ENCODE measurements at places on chromosomes 5 and 9.

- DNase-seq = no peak
These were observed 11.9 kb upstream of the LHX2 start for GRCh38 chr9:123999661-124000060.

DNA sequence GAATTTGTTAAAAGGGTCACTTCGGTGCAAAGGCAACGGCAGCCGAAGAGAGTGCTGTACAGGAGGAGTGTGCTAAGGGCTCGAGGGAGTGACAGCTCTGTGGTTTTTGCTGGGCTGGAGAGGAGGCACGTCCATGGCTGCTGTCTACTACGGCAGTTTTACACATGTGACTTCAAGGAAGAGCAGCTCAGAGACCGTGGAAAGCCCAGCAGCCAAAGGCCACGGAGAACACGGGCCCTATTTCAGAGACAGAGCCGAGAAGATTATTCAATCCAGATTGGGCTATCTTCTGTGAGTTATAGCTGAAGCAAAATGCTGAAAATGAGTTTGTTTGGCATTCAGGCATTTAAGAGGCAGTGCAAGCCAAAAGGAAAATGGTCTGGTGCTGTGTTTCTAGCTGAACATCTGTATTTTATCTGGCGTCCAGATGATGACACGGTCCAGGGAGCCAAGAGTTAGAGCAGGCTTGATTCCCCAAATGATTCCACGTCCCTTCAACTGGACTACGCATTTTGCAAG lies 96.4 kb downstream of the RFK start:
- DNase-seq = no peak

GRCh38 chr5:35029333-35029732 lies 18.4 kb downstream of the AGXT2 start:
- DNase-seq = no peak

DNA sequence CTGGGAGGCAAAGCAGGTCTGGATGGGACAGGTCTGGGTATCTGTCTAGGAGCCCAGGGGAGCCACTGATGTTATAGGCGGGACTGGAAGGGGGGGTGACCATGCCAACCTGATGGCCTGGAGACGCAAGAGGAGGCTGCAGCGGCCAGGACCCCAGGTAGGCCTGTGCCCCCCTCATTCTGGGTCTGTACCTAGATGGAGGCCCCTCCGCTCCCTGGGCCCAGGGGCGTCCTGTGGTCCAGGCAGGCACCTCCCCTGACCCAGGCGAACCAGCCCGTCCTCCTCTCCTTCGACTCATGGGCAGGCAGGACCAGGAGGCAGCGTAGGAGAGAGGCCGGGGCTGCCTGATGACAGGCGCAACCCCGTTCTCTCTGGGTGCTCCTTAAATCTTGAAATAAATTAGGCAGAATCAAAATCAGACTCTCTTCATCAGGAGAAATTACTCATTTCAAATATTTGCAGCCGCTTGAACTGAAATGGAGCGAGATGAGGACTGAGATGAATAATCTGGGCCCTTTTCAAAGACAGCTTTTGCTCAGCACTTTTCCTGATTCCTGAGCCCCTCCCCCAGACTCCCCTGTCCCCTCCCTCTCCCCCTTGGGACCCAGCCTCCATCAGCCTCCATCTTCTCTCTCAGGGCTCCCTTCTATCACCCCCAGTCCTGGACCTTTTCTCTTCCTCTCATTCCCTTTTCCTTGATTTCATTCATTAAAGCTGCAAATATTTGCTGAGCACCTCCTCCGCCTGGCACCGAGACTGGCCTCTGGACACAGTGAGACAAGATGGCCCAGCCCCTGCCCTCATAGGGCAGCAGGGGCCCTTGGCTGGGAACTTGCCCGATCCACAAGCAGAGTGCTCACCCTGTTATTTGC lies 46.8 kb upstream of the IER5L start:
- DNase-seq = no peak

- DNase-seq = no peak
These were observed 140.5 kb downstream of the NPR3 start for GRCh38 chr5:32851559-32852173.

DNA sequence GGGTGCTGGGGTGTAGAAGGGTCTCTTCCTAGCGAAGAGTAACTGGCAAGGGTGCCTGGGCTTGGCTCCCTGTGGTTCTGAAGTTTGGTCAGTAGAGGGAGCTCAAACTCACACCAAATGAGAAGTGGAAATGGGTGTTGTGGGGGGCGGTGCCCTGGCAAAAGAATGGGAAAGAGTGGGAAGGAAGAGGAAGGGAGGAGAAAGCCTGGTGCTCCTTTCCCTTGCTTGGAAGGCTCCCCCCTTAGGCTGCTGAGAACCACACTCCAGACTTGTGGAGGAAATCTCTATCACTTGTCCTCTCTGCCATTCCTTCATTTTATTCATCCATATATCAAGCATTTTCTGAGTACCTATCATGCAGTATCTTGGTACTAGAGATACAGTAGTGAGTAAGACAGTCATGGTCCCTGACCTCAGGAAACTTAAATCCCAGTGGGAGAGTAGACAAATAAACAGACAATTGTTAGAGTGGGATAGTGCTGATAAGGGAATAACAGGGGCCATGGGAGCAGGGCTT lies 13.0 kb downstream of the SLC4A9 start:
- no peak for DNase-seq

GRCh38 chr5:111234125-111234524 lies 9.9 kb downstream of the CAMK4 start:
- no peak for DNase-seq

DNA sequence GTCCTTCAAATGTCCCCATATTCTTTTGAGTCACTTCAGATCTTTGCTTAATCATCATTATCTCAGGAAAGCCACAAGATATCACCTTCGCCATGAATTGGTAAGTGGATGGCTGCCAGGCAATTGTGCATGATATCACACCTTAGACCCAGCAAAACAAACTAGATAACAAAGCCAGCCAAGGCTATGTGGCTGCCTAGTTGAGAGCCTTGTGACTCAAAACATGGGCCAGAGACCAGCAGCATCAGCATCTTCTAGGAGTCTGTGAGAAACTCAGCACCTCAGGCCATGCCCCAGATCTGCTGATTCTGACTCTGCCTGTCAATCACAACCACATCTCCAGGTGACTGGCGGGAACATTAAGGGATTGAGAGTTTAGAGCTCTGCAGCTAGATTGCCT lies 82.8 kb downstream of the SLIT3 start:
- no peak for DNase-seq

DNA sequence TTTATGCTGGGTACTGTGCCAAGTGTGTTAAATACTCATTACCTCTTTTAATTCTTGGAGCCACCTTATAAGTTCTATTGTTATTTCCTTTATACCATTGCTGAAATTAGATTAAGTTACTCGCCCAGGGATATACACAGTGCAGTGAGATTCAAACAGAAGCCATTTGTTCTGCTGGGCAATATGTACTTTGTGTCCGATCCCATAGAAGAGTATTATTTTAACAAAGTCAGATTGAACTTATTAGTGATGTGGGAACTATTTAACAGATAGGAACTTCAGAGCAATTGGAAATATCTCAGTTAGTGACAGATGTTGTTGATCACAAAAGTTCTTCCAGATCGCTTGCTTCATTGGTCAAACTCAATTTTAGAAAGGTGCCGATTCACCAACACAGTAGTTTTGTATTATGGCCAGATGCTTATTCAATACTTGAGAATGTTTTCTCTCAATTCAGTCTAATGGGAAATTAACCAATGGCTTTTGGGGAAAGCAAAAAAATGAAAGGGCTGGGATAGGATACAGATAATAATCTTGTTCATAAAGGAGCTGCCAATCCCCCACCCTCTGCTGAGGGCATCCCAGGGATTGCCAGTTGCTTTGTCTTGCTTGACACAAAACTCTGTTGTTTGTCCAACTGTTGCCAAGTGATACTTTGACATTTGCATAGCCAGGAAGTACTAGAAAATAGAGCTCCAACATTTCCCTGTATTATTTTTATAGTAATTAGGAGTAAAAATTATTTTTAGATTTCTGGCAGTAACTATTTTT lies 94.8 kb upstream of the SEMA6A start:
- DNase-seq = no peak

GRCh38 chr5:142201471-142201887 lies 92.9 kb downstream of the NDFIP1 start:
- DNase-seq = no peak

DNA sequence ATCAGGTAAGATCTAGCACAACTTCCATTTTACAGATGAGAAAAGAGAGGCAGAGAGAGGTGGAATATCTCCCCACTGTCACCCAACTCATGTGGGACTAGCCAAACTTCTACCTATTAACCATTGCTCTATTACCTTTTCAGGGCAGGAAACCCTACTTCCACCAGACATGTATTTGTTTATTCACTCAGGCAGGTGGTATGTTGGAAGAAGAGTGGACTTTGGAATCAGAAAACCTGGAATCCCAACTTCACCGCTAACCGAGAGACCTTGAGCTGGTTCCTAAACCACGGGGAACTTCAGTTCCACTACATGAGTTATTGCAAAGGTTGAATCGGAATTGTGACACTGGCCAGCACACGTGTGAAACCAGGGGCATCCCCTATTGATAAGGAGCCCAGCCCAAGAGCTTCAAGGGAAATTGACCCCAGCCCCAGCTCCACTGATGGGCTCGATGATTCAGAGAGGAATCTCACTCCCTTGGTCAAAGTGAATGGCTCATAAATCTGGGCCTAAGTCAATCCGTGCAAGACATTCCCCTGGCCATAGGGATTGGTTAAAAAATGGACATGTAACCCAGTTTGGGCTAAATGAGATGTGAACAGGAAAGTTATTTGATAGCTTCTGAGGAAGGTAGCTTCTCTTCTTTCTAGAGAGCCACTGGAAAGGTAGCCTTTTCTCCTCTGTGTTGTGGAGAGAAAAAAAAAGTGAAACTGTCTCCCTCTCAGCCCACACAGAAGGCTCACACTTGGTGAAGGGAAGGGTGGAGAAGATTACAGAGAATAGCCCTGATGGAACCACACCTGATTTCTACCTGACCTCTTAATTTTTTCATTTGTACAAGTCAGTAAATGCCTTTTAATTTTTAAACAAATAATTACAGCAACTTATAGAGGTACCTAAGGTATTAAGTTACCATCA lies 5.5 kb upstream of the GLIS3 start:
- DNase-seq = no peak

GRCh38 chr5:74141053-74141452 lies 499.5 kb downstream of the ENC1 start:
- no peak for DNase-seq

DNA sequence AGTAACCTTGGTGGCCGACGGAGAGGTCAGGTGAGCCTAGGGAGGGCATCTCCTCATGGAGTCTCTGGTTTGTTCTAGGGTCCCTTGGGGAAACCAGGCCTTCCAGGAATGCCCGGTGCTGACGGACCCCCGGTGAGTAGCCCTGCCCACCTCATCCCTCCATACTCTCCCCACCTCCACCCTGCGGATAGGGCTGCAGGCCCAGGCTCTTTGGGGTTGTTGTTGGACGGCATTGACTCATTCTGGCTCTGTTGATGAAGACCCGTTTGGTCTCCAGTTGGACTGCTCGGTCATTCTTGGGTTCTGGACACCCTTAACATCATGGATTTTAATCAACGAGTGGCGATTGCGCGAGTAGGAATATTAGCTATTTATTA lies 112.3 kb upstream of the FCN2 start:
- no peak for DNase-seq

GRCh38 chr9:88310310-88310980 lies 77.8 kb upstream of the SPIN1 start:
- no peak for DNase-seq

DNA sequence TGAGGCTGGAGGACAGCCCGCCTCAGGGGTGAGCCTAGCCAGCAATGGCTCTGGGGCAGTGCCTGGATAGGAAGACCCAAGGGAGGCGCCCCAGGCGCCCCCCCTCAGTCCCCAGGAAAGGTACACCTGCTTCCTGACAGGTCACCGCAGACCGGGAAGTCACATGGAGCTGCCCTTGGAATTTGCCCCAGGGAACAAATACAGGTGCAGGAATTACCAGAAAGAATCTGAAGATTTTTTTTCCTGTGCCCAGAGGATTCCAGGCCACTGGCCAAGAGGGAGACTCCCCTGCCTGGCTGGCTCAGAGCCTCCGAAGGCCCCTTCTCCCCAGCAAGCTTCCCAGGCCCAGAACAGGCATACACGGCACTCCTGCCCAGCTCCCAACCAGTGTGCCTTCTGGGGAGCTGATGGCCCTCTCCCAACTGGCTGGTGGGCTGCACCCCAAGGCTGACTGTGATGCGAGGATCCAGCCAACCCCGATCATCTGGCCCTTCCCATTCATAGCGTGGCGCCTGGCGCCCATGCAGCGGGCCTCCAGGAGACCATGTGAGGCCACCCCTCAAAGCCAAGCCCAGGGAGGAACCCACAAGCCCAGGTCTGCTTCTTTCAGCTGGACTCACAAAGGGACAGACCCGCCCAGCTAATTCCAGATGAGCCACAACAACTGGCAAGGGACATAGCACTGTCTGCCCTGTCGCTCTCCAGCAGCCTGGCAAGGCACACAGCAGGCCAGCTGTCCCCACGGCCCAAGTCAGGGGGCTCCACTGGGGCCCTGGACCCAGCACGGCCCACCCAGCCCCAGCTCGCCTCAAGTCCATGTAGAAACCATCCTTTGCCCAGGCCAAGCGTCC lies 2.3 kb downstream of the TPRN start:
- no peak for DNase-seq

DNA sequence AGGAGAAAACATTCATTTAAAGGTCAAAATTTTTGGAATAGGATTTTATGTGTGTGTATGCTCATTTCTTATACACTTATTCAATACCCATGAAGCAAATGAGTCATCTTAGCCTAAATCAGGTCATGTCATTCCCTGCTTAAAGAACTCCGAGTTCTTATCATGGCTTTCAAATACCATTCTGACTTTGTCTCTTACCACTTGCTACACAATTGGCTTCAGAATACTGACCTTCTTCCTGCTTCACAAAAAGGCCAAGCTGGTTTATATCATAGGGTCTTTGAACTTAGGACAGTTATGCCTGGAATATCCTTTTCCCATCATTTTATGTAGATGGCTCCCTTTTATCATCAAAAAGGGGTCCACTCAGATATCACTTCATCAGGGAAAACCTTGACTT lies 652.2 kb upstream of the WWC1 start:
- DNase-seq = no peak

- DNase-seq = no peak
These were observed 276.8 kb upstream of the CLINT1 start for GRCh38 chr5:158135682-158136179.

DNA sequence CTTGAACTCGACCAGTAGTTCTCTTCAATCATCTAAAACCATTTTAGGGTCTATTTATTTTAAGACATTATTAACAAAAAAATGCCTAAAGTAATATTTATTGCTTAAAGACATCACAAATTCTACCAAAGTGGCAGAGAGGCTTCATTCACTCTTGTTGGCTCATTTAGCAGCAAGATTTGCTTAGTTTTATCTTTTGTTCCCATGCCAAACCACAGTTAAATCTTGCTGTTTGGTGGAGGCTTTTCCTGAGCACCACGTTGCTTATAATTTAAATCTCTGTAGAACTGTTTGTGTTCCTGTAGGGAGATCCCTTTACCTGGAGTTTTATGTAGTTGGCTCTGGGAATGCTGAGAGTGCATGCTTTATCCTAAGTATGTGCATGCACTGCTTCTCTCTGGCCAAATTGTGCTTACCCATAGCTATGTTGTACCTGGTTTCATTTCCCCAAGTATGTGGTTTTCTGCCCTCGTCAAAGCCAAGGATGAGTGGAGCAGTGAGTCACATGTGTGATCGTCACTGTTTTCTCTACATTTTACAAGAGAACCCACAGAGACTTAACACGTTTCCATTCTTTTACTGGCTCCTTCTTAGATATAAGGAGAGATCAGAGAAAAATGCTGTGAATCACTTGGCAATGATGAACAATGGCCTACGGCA lies 42.1 kb upstream of the MAST4 start:
- no peak for DNase-seq

- no peak for DNase-seq
These were observed 10.7 kb upstream of the AGPAT2 start for GRCh38 chr9:136697821-136698526.

- no peak for DNase-seq
These were observed 1.4 kb downstream of the ERGIC1 start for GRCh38 chr5:172835290-172835993.

Data from cerebellar nuclear complex (tissue), 1 donor.